ENCODE measurements at places on chromosomes 6 and 20.

DNA sequence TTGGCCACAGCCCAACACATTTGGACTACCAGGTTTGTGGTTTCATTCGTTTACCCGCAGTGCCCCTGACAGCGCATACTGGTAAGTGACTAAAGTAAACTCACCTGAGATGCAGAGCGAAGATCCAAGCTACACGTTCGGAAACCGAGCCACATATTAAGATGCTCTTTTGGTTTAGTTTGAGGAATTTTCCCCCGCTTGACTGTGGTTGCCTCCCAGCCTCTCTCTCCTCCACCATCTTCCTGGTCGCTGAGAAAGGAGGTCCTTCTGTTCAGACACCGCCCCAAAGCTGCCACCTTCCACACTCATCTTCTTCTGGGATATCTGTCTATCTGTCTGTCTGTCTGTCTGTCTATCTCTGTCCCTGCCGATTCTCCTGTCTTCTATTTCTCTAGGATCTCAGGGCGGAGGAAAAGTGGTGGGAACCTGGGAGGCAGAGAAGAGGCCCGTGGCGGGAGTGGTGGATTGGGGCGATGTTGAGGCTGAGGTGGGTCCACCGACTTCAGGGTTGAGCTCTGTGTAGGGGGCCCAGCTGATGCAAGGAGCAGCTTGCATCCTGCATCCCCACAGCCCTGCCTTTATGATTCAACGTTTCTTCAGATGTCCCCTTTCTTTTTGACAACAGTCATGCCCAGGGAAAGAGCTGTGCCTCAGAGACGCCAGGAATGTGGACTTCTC, 196.9 kb upstream of the ZNF184 start:
- no peak for DNase-seq

DNA sequence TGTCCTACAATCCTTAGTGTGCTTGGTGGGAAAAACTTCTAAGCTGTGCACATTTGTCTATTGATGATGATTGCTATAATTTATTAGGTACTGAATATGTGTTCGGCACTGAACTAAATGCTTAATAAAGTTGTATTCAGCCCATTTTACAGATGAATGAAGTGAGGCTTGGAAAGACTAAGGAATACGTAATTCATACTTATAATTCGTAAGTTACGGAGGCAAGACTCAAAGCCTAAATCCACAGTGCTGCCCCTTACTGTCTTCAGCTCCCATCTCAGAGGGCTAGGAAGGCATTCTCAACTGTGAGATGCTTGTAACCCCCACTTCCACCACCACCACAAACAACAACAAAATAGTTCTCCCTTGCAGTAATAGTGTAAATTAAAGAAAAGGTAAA, 171.3 kb downstream of the HS3ST5 start:
- no peak for DNase-seq

- no peak for DNase-seq
Observed at GRCh38 chr6:30074331-30075093, 1.1 kb downstream of the RNF39 start.

DNA sequence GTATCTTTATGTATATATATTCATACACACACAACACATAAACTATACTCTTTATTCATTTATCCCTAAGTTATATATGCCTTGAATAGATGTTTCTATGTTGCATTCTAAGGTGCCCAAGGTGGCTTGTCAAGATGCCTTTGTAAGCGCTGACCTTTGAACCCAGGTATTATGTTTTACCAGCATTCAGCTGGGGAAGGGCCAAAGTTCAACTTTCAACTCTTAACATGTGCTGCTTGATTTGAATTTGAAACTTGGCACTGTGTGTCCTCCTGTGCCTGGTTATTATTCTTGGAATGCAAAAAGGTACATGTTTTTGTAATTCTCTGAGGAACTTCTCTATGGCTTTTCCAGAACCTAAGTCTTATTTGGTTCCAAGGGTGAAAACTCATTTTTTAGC, 146.5 kb downstream of the EDN1 start:
- DNase-seq: no peak

DNA sequence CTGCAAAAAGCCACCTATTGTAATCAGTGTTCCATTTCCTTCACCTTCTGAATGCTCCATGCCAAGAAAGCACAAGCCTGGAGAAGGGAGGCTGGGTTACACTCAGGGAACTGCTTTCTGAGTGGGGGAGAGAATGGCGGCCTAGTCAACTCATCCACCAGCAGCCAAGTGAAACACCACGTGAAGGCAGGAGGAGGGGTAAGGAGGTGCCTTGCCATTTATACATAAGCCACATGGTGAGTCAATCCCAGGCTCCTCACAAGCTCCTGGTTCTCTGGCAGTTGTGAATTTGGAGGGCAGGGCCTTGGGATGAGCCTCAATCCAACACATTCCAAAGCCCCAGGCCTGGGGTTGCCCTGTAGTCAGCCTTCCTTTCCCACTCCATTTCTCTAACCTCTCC, 149.4 kb downstream of the CD24 start:
- DNase-seq: no peak

GRCh38 chr6:50655848-50656453, 57.4 kb upstream of the TFAP2D start:
- peak; percentile 14 for DNase-seq

GRCh38 chr20:58746620-58747019, 54.0 kb downstream of the NPEPL1 start:
- no peak for DNase-seq

All from HEK293T (cell line).